ENCODE measurements at places on chromosomes 1 and 21. TPM values are rescaled to one million over a fixed set of nuclear protein-coding genes. Genes with fewer than 3 reads are reported as not detected.
A peak's percentile ranks its signal among the peaks of the same experiment; 100 is the strongest.

- H3K4me1 ChIP-seq = peaks cover 36% of the 10 kb centered on the region
- H3K36me3 ChIP-seq = peaks cover 27% of the 10 kb centered on the region
- peak; percentile 86 for DNase-seq
- H3K27ac ChIP-seq = peak overlapping the region; percentile 59
- H3K4me3 ChIP-seq = peak overlapping the region; percentile 23
- H3K27me3 ChIP-seq = no peaks in the 10 kb centered on the region
Observed at GRCh38 chr1:201850053-201850397, 21.1 kb downstream of the IPO9 start.

DNA sequence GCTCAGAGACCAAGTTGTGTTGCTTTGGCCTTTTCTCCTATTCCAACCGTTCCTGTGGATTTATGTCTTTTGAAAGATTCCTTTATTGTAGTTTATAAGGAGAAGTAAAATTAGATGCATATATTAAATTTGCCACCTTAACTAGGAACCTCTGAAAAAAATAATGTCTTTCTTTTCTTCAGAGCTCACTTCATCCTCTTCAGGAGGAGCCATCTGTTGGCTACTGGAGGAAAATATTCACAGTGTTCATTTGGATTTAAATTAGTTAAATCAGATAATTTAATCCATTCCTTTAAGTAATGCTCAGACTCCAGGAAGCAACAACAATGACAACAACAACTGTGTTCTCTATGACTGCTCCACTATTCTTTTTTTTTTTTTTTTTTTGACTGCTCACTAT is 164.0 kb downstream of the FASLG start:
- no peaks in the 10 kb centered on the region for H3K27me3 ChIP-seq
- DNase-seq = no peak
- H3K4me3 ChIP-seq = no peak overlapping the region

Gene SPATA45
- not detected for total RNA-seq

GRCh38 chr1:178066296-178066907 is 27.5 kb upstream of the RASAL2 start:
- H3K4me1 ChIP-seq = peaks cover 4% of the 10 kb centered on the region
- no peak for DNase-seq
- H3K4me3 ChIP-seq = no peak overlapping the region
- no peaks in the 10 kb centered on the region for H3K27me3 ChIP-seq
- no peaks in the 10 kb centered on the region for H3K36me3 ChIP-seq
- no peak overlapping the region for H3K27ac ChIP-seq

- H3K36me3 ChIP-seq = no peaks in the 10 kb centered on the region
- no peak for DNase-seq
- no peaks in the 10 kb centered on the region for H3K4me1 ChIP-seq
- no peak overlapping the region for H3K27ac ChIP-seq
- no peak overlapping the region for H3K4me3 ChIP-seq
Observed at GRCh38 chr1:26630634-26631033, 65.2 kb upstream of the ARID1A start.

- no peaks in the 10 kb centered on the region for H3K27me3 ChIP-seq
- H3K27ac ChIP-seq = no peak overlapping the region
- no peak overlapping the region for H3K4me3 ChIP-seq
Observed at GRCh38 chr1:15500184-15501178, 23.5 kb downstream of the CASP9 start.

DNA sequence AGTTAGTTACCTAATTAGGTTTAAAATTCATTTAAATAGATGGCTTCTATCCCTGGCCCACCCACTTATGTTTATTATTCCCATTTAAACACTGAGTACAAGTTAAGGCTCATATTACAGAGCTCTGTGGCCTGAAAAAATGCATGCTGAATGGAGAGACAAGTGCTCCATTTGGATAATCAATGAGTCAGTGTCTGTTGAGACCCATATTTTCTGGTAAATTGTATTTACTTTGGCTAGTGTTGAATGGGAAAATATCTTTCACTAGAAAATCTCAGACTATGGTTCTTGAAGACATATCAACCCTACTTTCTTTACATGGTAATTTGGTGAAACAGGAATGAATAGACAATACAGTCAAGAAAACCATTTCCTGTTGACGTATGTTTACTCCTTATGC is 356.0 kb downstream of the S1PR1 start:
- DNase-seq = no peak
- no peaks in the 10 kb centered on the region for H3K4me1 ChIP-seq
- no peaks in the 10 kb centered on the region for H3K36me3 ChIP-seq
- H3K27me3 ChIP-seq = no peaks in the 10 kb centered on the region
- H3K4me3 ChIP-seq = no peak overlapping the region

Gene NUP133
- total RNA-seq = 26.6 TPM
